Ascending aorta (tissue), 2 donors: ENCODE measurements at places on chromosomes 16 and 17.

DNA sequence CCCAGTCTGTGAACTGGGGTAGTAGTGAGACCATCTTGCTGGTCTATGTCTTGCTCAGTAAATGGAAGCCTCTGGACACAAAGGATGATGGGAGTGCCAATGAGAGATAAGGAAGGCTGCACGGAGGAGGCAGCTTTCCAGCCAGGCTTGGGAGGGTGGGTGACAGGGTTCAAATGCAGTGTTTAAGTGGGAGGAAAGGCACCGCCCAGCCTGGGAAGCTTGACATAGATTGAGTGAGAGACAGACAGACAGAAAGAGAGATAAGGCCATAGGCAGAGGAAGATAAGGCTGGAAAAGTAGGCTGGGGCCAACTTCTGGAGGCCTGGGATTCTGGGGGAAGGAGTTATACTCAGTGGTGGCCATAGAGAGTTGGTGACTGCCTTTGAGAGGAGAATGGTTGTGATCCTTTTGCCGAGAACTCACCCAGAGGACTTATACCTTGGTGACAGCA lies 7.2 kb upstream of the COL1A1 start:
- DNase-seq: no peak

- DNase-seq: no peak
Measured at GRCh38 chr17:64223283-64223682, 39.8 kb downstream of the TEX2 start.

DNA sequence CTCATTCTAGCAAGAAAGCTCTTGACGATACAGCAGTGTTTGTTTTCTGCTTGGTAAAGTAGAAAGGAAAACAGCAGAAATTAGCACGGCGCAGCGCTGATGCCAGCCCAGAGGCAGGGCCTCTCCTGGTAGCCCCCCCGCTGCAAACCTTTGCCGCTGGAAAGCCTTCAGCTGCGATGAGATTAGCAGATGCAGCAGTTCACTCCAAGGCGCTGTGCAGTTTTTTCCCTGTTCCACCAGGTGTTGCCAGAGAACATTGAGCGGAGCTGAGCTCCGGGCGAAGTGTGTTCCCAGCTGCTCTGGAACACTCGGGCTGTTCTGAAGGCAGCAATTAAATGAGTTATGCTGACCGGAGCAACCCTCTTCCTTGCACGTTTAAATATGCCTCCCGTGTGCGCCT lies 72.5 kb downstream of the RBFOX1 start:
- no peak for DNase-seq

DNA sequence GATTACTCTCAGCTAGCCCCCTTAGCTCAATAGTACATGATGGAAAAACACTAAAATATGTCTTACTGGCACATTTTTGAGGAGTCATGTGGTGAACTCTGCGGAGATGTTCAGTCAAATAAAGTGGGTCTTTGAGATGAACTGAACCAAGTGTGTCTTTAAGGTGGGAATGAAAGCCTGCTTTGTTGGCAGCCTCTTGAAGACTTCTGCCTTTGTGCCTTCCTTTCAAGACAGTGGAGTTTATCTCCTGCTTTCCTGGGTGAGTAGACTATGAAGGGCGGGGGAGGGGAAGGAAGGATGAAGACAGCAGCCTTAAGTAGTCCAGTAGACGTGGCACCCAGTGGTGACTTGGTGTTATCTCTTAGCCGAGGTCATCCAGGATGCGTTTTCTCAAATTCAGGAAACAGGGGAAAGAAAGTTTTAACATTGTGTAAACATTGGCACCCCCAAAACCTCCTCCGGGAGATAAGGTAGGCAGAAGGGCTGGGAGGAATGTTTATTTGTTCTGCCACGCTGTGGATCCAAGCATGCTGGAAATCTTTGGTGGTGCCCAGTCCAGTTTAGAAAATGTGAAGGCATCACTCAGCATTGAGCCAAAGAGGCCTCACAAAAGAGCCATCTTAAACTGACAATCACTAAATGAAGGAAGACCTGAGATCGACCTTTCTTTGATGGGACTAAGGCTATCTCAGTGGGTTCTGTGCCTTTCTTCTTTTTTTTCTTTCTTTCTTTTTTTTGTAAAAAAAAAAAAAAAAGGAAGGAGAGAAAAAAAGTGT lies 220.6 kb downstream of the FTO start:
- no peak for DNase-seq

- no peak for DNase-seq
Measured at GRCh38 chr17:64420143-64420670, 28.7 kb upstream of the MILR1 start.

DNA sequence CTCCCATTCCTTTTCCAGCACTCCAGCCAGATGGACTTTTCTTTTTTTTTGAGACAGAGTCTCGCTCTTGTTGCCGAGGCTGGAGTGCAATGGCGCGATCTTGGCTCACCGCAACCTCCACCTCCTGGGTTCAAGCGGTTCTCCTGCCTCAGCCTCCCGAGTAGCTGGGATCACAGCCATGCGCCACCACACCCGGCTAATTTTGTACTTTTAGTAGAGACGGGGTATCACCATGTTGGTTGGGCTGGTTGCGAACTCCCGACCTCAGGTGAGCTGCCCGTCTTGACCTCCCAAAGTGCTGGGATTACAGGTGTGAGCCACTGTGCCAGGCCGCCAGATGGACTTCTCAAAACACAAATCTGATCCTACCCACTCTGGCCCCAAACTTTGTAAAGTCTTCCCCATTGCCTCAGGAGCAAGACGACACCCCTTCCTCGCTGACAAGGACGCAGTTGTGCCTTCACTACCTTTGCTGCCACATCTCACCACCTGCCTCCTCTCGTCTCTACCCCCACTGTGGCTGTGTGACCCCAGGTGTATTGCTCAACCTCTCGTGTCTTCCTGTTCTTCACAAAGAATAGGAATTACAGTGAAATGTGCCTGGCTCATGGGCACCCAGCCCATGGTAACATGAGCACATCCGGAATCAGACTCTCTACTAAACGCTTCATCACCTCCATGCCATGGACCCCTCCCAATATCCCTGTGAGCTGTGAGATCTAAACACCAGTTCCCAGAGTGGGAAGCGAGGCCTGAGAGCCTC lies 3.7 kb upstream of the BANP start:
- no peak for DNase-seq

GRCh38 chr16:169014-169413 lies 3.2 kb downstream of the HBM start:
- no peak for DNase-seq

GRCh38 chr16:6646891-6647290 lies 685.8 kb upstream of the RBFOX1 start:
- DNase-seq: no peak

DNA sequence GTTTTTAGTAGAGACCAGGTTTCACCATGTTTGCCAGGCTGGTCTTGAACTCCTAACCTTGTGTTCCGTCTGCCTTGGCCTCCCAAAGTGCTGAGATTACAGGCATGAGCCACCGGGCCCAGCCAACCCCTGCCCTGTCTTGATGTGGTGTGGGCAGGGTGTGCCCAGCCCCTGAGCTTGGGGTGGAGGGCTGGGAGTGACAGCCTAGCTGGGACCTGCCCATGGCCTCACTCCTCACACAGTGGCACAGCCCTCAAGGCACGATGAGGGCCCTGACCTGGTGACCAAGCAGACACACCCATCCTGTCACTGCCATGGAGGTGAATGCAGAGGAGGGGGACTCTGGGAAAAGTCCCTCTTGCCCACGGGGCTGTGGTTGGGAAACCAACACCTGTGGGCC lies 3.0 kb downstream of the IL32 start:
- no peak for DNase-seq

GRCh38 chr16:76956394-76956793 lies 234.6 kb upstream of the MON1B start:
- DNase-seq: no peak

GRCh38 chr16:27841911-27842310 lies 221.6 kb downstream of the GSG1L start:
- no peak for DNase-seq

DNA sequence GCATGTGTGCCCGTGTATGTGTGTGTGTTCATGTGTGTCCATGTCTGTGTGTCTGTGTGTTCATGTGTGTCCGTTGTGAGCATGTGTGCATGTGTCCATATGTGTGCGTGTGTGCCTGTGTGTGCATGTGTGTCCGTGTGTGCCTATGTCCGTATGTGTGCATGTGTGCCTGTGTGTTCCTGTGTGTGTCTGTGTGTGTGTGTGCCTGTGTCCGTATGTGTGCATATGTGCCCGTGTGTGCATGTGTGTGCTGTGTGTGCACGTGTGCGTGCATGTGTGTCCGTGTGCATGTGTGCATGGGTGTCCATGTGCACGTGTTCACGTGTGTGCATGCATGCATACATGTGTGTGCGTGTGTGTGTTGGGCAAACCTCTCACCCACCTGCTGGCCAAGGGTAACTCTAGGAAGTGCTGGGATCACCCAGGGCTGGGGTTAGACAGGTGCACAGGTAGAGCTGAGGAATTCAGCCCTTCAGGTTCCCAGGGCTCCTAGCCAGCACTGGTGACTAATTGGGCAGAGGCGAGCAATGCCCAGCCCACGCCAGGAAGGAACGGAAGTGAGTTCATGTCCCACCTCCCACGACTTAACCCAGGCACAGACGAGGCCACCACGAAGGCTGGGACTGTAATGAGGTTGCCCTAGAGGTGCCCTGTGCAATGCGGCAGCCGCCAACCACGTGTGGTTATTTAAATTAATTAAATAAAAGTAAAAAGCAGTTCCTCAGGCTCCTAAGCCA lies 8.2 kb upstream of the CSNK1D start:
- no peak for DNase-seq

DNA sequence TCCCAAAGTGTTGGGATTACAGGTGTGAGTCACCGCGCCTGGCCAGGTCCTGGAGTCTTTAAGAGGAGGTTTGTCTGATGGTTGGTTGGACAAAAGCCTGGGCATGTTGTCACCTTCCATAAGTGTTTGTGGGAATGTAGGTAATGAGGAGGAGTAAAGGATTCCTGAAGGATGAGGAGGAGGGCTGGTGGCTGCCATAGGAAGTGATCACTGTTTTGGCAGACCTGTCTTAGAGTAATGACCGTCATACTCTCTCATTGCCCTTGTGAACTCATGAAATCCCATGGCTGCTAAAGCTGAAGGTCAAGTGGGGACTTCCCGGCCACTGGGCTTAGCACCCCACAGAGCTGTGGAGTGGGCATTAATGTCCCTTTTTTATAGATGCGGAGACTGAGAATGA lies 40.5 kb downstream of the TENT4B start:
- no peak for DNase-seq

GRCh38 chr16:27324851-27325301 lies 11.1 kb downstream of the IL4R start:
- no peak for DNase-seq

DNA sequence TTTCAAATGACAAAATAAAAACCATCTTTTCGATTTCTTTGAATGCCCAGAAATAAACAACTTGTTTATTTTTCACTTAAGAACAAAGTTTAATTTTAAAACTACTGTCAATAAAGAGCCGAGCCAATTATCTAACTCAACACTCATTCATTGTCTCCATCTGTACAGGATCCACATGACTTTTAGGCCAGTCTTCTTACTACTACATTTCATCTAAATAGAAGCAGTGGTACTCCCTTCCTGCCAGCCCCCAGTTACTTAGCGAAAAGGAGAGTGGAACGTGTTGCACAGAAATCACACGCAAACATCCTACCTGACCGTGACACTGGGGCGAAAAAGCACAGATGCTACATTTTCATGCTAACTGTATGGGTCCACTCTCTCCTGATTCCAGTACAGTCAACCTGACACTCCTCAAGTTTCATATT lies 1.2 kb downstream of the GNA13 start:
- no peak for DNase-seq

- DNase-seq: peak; percentile 71
Measured at GRCh38 chr17:38982858-38983746, 15.9 kb upstream of the FBXO47 start.

DNA sequence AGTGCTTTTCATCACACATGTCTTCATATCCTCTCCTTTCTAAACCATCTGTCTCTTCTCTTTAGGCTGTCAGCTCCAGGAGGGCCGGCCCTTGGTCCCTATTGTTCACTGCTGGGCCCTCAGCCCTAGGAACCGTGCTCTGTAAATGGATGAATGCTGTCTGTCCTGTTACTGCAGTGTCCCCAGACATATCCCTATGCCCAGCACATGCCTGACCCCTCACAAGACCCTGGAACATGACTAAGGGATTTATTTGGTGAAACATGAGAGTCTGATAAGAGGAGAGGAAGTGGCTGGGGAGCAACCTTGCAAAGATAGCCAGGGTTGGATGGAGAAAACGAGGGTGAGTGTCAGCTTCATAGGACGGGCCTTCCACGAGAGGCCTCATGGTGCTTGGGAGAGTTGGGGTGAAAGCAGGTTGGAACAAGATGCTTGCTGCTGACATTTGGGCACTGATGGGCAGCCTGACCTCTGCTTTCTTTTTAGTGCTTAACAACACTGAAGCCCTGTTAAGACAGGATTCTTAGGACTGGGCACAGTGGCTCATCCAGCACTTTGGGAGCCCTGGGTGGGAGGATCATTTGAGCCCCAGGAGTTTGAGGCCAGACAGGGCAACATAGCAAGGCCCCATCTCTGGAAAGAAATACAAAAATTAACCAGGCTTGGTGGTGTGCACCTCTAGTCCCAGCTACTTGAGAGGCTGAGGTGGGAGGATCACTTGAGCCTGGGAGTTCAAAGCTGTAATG lies 39.0 kb downstream of the ABCC1 start:
- DNase-seq: no peak

DNA sequence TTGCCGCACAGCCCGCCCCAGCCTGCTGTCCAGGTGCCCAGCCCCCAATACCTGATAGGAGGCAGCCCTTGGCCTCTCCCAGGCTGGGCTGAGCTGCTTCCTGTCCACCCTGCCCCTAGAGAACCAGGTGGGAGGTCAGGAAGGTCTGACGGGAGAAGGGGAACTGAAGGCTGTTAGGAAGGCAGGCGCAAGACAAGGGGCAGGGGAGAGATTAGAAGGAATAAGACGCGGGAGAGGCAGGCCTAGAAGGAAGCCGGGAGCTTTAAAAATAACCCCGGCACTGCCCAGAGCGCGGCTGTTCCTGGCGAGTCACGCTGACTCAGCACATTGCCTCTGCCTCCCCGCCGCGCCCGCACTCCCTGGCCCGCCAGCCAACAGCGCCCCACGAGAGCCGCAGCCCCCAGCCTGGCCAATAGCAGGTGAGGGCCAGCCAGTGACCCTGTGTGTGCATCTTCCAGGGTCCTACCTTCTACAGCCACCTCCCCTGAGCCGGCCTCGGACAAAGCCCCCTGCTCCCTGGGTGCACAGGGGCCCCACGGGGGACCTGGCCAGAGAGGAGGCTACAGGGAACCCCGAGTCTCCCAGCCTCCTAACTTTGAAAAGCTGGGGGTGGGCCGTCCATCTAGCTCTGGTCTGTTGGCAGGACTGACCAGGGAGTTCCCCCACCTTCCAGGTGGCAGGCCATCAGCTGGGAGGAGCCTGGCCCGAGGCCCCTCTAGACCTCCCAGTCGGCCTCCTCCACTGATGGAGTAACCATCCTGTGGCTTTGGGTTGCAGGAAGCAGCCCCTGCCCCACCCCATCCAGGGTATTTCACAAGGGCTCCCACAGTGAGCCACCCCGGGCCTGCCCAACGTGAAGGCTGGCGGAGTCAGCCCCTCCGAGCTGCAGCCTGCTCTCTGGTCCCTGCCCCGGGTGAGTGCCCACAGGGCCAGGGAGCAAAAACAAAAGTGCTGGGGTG lies 4.0 kb downstream of the MAFG start:
- DNase-seq: peak; percentile 84

DNA sequence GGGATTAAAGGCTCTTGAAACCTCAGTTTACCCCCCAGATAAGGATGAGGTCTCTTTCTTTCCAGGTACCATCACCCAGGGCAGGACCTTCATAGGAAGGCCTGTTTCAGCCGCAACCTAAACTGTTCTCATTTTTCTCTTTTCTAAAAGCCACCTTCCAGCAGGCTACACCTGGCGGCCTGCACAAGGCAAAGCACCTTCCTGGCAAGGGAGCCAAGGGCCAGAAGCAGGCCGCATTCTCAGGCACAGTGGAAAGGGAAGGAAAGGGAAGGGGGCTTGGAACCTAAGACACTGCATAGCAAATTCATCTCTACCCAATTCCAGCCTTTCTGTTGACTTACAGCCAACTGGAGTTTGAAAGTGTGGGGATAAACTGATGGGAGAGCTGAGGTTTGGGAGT lies 8.9 kb upstream of the NDEL1 start:
- no peak for DNase-seq
